ENCODE measurements at places on chromosomes 1 and 21.
A peak's percentile ranks its signal among the peaks of the same experiment; 100 is the strongest.

GRCh38 chr1:168320800-168321450, 40.2 kb downstream of the TBX19 start:
- peak; percentile 91 for DNase-seq

DNA sequence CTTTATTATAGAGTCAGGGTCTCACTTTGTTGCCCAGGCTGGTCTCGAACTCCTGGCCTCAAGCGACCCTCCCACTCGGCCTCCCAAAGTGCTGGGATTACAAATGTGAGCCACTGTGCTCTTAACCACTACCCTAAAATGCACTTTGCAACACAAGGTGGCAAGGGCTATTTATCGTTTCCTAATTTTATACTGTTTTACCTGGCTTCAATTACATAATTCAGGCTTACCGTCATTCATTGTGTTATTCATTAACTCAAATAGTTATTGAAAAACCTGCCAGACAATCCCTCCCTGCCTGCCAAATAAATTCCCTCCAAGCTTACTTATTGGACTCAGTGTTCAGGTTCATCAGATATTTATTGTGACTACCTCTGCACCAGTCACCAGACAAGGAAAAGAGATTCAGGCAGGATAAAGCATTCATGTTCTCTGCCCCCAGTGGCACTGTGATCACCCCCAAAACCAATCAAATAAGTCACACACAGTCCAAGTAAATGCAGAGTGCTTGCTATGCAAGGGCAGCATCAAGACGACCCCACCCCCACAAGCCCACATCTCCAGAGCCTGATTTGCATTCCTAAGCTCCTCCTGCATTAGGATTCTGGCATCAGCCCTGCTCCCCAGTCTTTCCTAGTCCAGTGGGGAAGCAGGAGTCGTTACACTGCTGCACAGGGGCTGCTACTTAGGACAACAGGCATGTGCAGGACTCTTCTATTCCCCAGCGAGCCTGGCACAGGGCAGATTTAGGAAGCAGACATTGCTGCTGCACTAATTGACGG, 8.1 kb downstream of the PAQR7 start:
- no peak for DNase-seq

DNA sequence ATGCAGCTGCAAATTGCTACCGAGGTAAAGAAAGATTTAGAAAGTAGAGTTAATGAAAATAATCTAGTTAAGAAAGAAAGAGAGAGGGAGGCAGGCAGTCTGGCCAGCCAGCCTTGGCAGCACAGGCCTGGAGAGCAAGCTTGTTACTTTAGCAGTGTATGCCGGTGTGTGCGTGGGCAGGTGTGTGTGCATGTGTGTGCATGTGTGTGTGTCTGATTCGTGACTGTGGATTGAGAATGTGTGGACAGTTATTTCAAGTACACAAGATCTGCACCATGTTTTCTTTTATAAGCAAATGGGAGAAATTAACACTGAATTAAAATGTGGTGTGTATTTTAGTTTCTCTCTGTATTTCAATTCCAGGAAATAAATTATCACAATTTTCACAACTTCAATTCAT, 211.6 kb downstream of the DSCAM start:
- peak; percentile 15 for DNase-seq

DNA sequence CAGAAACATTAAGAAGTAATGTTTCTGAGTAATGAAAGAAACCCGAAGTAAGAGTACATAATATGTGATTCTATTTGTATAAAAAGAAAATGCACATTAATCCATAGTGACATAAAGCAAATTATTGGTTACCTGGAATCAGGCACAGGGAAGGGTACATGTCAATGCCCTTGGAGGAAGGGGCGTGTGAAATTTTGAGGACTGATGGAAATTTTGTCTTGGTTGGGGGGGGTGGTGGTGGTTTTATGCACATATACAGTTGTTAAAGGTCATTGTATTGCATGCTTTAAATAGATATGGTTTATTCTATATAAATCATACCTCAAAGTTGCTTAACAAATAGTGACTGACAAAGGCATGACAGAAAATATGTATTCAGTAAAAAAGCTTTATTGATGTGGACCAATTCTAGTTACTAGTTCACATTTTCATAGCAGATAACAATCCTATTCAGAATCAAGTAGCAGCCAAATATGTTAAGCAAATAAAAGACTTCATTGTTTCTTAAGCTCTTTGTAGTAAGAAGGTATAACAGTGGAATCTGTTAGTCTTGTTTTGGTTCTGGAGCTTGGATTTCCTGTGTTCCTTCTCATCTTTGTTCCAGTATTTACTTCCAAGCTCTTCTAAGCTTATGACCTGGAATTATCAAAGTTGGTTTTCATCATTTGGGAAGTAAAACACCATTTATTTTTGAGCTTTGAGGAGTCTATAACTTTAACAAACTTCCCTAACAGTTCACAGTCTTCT, 15.1 kb downstream of the BACH1 start:
- no peak for DNase-seq

- DNase-seq = no peak
These were observed 17.1 kb downstream of the OSCP1 start for GRCh38 chr1:36433102-36433501.

GRCh38 chr21:33866826-33867225, 48.8 kb downstream of the ATP5PO start:
- DNase-seq = peak; percentile 76

DNA sequence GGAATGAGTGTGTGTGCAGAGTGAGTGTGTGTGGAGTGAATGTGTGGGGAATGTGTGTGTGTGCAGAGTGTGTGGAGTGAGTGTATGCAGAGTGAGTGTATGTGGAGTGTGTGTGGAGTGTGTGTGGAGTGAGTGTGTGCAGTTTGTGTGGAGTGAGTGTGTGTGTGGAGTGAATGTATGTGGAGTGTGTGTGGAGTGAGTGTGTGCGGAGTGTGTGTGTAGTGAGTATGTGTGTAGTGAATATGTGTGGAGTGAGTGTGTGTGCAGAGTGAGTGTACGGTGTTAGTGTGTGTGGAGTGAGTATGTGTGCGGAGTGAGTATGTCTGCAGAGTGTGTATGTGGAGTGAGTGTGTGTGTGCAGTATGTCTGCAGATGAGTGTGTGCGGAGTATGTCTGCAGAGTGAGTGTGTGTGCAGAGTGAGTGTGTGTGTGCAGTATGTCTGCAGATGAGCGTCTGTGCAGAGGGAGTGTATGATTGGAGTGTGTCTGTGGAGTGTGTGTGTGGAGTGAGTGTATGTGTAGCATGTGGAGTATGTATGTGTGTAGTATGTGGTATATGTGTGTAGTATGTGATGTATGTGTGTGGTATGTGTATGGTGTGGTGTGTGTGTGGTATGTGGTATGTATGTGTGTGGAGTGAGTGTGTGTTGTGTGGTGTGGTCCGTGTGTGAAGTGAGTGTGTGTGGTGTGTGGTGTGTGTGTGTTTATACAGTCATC, 59.7 kb upstream of the CLDN14 start:
- DNase-seq = no peak

DNA sequence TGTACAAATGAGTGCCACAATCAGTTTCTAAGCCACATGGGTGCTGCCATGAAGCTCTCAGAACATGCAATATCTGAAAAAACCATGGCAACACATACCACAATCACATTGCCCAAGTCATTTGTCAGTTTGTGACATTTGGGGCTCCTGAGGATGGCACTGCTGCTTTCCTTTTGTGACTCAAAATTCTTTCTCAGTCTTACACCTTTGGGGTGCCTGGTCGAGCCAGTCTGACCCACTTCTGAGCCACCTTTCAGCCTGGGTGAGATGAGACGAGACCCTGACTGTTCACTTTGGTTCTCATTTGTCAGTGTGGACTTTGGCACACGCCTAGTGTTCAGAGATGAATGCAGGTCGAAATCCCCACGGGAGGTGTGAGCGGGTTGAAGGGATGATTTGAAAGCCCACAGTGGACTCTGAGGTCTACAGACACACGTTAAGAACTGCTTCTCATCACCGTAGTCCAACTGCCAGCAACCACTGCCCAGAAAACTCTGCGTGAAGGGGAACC, 8.0 kb downstream of the BATF3 start:
- DNase-seq = no peak

DNA sequence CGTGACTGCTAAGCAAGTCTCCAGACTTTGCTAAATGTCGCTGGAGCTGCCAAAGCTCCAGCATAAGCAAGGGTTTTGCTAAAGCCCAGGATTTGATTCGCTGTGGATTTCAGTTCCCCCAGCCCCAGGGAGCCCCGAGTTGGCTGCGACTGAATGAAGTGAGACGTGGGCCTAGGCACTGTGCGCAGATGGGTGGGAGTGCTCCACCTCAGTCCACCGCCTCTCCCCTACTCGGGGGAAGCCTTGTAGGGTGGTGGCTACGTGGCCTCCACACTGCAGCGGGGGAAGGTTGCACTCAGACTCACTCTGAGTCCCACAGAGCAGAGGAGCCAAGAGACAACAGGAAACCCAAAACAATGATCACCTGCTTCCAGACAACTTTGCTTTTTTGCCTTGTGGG, 397.8 kb upstream of the VAMP3 start:
- DNase-seq = peak; percentile 43

DNA sequence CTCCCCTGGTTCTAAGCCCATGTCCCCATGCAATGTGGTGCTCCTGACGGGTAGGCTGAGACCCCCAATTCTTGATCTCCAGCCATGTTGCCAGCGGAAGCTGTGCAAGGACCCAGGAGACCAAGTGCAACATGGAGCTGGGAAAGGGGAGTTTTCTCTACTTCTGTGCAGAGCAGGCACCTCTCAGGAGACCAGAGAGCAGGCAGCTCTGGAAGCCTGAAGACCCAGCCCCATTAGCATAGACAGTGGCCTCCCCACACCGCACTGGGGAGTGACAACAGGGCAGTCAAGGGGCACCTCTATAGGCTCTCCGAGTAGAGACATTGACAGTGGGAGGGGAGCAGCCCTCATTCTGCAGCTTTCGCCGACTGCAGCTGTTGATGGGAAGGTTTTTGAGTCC, 410.2 kb downstream of the MATN1 start:
- no peak for DNase-seq

- DNase-seq = no peak
These were observed 14.7 kb downstream of the CR1L start for GRCh38 chr1:207659545-207660153.

DNA sequence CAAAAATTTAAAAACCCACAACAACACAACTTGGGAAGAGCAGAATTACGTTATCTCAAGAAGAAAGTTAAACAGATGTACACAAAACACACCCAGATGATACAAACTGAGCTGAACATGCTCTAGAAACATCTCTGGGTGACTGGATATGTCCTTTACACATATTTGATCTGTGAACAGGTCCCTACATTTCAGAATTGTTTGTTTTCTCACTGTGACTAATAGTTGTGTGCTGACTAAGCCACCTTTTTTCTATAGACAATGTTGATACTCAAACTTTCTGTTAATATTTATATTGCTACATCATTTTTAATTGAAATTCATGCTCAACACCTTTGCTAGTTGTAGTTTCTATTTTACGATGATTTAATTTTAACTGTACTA, 1.0 kb upstream of the F11R start:
- no peak for DNase-seq

DNA sequence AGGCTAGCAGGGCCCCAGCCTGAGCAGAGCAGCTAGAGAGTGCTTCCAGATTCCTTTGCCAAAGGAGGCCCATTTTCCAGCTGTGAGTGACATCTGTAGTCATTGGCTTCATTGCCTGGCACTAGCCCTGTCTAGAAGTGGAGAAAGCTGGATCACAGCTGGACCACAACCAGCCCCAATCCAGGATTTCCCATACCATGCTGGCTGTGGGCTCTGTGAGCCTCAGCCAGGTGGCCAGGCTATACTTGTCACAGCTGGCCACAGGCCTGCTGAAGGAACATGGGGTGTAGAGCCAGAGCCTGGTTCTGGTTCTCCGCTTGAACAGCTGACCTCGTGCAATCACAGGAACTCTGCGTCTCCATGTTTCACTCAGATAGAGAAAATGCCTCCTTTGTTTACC, 36.6 kb downstream of the RIMKLA start:
- no peak for DNase-seq

GRCh38 chr1:233010146-233010545, 59.7 kb downstream of the NTPCR start:
- no peak for DNase-seq

- no peak for DNase-seq
These were observed 1.2 kb upstream of the CAMTA1 start for GRCh38 chr1:6783936-6784559.

- peak; percentile 82 for DNase-seq
These were observed 1.0 kb upstream of the ATP2B4 start for GRCh38 chr1:203625628-203626019.

DNA sequence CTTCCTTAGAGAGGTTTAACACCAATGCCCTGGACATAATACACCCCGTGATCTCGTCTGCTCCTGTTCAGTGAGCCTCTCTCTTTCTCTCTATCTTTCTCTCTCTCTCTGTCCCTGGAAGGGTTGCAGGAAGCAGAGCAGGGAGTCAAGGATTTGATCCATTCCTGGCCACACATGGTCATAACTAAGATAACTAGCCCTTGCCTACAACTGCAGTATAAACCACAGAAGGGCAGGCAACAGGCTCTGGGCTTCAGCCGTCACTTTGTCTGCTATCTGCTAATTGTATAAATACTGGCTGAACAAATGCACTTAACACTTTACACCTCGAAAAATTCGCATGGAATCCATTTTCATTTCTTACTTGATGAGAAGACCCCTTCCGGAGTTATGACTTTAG, 357.5 kb upstream of the RUNX1 start:
- no peak for DNase-seq
